ENCODE measurements at places on chromosomes 6 and 20. TPM values are rescaled to one million over a fixed set of nuclear protein-coding genes. Genes with fewer than 3 reads are reported as not detected.

SLC17A2 gene
- not detected for total RNA-seq

EEF1A2 gene
- total RNA-seq: 0.77 TPM

RHAG gene
- not detected for total RNA-seq

SYCP2 gene
- 3.5 TPM for total RNA-seq

PCSK2 gene
- 38.8 TPM for total RNA-seq

PRDM13 gene
- total RNA-seq: not detected

GPSM3 gene
- 76.2 TPM for total RNA-seq

SMLR1 gene
- total RNA-seq: not detected

PTP4A1 gene
- 57.6 TPM for total RNA-seq

CST2 gene
- not detected for total RNA-seq

WASF1 gene
- total RNA-seq: 4.3 TPM

ZFP57 gene
- not detected for total RNA-seq

All from lower lobe of right lung (tissue), 2 donors.